Stimulated activated CD8-positive, alpha-beta memory T cell treated with anti-CD3 and anti-CD28 coated beads, Interleukin-12 subunit alpha, Interleukin-12 subunit beta, amount 100 ng/mL, for 4 hours (primary cell): ENCODE measurements at places on chromosomes 5 and 9.

GRCh38 chr5:71482132-71482531 lies 26.7 kb downstream of the BDP1 start:
- DNase-seq, result no peak

- no peak for DNase-seq
Measured at GRCh38 chr5:62597314-62597713, 18.7 kb downstream of the LRRC70 start.

DNA sequence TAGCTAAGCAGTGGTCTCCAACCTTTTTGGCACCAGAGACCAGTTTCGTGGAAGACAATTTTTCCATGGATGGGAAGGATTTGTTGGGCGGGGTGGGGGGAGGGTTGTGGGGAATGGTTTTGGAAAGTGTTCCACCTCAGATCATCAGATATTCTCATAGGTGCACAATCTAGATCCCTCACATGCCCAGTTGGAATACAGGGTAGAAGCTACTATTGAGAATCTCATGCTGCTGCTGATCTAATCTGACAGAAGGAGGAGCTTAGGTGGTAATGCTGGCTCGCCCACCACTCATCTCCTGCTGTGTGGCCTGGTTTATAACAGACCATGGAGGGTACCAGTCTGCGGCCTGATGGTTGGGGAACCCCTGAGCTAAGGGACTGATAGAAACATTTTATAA lies 662.7 kb upstream of the RGMB start:
- DNase-seq, result no peak

DNA sequence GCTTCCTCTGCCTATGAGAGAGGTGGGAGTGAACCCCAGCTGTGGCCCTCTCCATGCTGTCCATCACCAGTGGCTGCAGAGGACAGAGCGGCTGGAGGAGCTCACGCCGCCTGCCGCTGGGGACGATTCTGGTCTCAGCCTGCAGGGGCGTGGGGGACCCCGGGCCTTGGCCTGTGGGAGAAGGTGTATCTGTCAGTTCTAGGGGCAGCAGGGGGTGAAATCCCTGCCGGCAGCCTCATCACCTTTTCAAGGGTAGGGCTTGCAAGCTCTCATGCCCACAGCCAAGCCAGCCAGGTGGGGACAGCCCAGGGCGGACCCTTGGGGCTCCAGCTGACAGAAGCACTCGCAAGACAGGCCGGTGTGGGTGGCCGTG lies 80.2 kb downstream of the TSPAN17 start:
- no peak for DNase-seq

GRCh38 chr5:72108202-72109061 lies 1.2 kb downstream of the MAP1B start:
- no peak for DNase-seq

DNA sequence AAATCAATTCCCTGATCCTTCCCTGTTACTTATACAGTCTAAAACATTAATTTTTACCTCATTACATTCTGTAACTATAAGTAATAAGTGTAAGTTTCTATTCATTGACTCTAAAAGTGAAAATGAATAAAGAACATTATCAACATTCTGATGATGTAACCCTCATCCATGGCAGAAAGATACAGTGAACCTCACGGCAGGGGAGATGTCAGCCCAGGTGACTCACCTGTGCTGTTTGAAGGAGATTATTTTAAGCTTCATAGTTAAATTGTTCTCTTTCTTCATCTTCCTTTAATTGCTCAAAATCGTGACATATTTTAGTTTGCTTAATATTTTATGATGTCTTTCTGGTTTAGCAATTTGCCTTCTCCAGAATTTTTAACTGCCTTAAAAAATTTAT lies 268.1 kb downstream of the FSTL4 start:
- no peak for DNase-seq

- no peak for DNase-seq
Measured at GRCh38 chr9:72464857-72465592, 56.4 kb upstream of the TMC1 start.

DNA sequence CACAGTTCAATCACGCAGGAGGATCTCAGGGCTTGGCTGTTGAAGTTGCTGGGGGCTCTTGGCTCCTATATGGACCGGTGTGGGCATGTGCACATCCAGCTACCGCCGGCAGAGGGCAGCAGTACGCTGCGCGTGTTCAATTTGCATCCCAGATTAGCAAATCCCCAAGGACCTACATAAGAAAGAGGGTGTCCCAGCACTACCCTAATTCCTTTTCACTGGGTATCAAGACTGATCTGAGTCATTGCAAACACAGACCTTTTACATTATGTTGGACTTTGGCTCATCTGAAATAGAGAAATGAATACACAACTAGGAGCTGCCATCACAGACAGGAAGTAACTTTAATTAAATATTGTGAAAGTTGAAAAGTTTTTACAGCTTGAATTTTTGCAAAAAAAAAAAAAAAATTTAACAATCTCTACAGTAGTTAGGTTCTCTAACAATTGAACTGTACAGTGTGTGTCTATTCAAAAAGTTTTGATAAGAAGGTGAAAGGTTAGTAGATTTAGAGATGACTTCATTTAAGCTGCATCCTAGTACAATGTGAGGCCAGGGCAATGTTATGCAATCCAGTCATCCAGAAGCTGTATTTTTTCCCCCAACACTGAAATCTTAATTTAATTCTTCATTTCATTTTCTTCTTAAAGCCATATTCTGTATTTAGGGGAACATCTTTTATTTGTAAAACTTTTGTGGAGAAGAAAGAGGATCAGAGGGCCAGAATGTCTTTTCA lies 404.0 kb downstream of the EBF1 start:
- peak; percentile 36 for DNase-seq

- no peak for DNase-seq
Measured at GRCh38 chr5:126124706-126125345, 298.4 kb upstream of the GRAMD2B start.

DNA sequence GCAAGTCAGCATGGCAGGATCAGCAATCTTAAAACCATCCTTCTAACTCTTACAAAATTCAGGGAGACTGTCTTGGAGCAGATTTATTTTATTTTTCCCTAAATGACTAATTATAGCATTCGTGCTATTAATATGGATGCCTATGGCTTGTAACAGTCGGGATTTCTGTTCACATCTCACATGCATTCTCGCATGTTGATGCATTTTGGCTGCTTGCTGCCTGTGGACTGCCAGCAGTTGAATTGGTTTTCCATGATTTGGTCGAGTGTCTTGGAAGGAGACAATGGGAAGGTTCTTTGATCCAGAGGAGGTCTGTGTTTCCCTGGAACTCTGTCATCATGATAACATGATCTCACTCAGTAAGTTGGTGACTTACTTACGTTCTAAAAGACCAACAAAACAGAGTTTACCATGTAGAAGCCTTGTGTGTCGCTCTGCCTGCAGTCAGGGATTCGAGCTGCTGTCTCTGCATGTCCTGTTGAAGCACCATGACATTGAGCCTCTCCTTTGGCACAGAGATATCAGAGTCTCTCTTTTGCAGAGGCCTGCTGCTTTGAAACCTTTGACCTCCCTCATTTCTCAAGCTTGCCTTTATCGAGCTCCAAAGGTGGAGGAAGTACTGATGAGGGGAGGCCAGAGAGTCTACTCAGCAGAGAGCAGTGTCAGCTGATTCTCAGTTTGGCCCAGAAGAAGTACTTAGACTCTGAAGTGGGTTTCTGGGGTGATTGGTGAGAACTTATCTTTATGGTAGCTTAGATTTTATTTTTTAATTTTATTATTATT lies 82.4 kb downstream of the ARHGAP26 start:
- no peak for DNase-seq

DNA sequence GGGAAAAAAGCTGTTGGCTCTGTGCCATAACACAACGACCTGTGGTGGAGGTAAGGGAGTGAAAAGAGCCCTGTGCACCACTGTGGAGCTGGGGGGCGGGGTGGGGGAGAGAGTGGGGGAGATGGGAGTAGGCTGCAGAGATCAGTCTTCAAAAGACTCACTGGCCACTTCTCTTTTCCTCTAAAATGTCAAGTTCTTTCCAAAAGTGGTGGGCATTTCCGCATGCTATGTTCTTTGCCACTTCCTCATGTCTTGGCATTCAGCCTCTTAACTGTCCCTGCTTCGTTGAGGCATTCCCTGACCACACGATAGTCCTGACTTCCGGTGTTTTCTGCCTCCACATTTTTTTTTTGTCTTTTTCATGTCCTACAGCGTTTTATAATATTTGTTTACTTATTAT lies 2.4 kb upstream of the PPP2R2B start:
- no peak for DNase-seq

- no peak for DNase-seq
Measured at GRCh38 chr9:104974053-104974962, 46.4 kb upstream of the ABCA1 start.

DNA sequence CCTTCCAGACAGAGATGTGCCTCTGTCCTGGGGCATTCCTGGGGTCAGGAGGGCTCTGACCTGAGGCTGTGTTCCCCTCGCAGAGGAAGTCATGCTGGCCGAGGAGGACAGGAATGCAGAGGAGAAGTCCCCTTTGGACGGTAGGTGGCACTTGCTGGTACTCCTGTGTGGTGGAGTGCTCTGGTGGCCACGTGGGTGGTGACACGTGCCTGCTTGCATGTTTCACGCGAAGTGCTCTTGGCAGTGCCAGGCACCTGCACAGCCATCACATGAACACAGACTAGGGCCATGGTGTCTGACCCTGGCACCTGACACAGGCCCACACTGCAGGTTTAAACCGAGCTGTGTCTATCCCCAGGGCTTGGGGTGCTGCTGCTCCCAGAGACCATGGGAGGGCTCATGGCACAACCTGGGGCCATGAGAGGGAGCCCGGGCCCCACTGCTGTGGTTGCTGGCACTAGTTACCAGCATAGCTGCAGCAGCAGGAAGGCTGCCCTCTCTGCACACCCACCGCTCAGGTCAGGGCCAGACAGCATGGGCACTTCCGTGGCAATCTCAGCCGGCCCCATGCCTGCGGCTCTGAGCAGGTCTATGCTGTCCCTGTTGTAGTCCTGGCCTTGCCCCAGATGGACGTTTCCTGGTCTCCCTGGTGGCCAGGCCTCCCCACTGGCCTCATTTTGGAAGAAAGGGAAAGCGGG lies 79.3 kb downstream of the CACNA1B start:
- DNase-seq, result no peak

DNA sequence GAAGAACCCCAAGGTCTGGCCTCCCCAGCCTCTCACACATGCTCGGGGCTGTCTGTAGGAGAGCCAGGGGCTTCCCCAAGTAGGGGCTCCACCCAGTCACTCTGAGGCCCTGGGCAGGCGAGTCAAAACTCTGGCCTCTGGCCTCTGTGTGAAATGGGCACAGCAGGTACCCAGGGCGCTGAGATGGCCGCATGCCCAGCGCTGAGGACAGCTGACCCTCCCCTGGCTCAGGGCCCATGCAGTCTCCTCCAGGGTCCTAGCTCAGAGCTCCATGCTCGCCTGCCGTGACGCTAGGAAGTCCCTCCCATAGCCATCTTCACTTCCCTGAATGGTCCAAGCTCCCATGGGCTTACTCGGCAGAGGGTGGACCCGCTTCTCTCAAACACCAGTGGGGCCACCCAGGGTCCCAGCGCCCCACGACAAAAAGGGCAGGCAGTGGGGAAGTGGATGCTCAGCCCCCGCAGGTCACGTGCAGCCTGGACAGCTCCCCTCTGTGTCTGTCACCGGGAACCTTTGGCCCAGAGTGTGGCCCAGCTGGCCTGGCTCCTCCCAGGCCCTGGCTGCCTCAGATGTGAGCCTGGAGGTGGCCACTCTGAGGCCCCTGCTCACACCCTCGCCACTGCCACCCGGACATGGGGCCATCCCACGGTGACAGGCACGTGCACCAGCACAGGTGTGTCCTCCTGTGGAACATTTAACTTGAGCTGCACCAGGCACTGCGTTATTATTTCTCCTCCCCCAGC lies 12.2 kb upstream of the VAV2 start:
- no peak for DNase-seq

- DNase-seq, result no peak
Measured at GRCh38 chr5:75706016-75706415, 11.2 kb downstream of the POC5 start.

- no peak for DNase-seq
Measured at GRCh38 chr5:145908206-145908960, 28.0 kb upstream of the SH3RF2 start.

DNA sequence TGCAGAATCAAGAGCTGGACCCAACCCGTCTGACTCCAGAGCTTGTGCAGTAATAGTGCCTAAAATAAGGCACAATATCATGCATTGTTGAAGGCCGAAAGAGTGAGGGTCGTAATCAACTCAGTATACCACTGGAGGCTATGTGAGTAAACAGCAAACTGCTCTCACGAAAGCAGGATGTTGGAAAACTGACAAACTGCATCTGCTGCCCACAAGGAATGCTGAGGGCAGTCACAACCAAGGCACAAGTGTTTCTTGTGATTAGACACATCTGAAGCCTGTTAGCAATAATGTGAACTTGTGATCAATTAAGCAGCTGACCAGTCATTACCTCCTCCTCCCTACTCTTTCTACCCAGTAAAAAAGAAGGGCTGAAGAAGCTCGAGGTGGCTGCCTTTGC lies 48.8 kb downstream of the TRPM3 start:
- DNase-seq, result no peak

GRCh38 chr5:11611011-11611410 lies 293.2 kb downstream of the CTNND2 start:
- no peak for DNase-seq

GRCh38 chr9:111966124-111966723 lies 69.6 kb downstream of the UGCG start:
- DNase-seq, result no peak

- DNase-seq, result no peak
Measured at GRCh38 chr9:3080951-3081350, 237.1 kb upstream of the PUM3 start.

DNA sequence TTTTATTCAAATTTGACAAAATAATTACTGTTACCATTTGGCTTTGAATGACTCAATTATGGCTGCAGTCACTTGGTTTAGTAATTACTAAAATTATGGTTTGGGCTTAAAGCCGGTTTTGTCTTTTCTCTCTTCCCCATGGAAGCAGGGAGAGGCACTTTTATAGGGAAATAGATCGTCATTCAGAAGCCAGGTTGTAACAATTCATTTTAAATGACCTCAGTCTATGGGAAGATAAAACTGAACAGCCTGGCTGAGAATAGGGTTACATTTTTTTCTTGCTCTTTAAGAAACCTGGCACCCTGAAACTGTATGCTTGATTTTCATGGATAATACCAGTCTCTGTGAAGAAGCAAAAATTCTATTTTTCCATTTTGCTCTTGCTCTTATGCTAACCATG lies 169.8 kb downstream of the SMC2 start:
- DNase-seq, result no peak

- no peak for DNase-seq
Measured at GRCh38 chr5:10266137-10266536, 16.1 kb downstream of the CCT5 start.

DNA sequence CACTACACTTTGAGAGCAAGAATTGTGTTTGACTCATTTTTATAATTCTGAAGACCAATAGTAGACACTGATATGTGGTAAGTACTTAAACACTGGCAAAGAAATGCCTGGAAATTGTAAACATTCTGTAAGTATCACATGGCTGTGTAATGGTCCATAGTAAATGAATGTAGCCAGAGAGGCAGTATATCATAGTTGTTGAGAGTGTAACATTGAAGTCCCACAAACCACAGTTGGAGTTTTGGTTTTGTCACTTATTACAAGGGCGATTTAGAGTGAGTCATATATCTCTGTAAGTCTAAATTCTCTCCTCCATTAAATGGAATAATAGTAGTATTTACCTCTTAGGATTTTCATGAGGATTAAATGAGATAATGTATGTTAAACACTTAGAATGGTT lies 181.1 kb upstream of the MEF2C start:
- DNase-seq, result no peak
